ENCODE measurements at places on chromosomes 11 and 22. TPM values are rescaled to one million over a fixed set of nuclear protein-coding genes. Genes with fewer than 3 reads are reported as not detected.

- no peak for DNase-seq
These were observed 35.4 kb upstream of the NRIP3 start for GRCh38 chr11:9039198-9039597.

DNA sequence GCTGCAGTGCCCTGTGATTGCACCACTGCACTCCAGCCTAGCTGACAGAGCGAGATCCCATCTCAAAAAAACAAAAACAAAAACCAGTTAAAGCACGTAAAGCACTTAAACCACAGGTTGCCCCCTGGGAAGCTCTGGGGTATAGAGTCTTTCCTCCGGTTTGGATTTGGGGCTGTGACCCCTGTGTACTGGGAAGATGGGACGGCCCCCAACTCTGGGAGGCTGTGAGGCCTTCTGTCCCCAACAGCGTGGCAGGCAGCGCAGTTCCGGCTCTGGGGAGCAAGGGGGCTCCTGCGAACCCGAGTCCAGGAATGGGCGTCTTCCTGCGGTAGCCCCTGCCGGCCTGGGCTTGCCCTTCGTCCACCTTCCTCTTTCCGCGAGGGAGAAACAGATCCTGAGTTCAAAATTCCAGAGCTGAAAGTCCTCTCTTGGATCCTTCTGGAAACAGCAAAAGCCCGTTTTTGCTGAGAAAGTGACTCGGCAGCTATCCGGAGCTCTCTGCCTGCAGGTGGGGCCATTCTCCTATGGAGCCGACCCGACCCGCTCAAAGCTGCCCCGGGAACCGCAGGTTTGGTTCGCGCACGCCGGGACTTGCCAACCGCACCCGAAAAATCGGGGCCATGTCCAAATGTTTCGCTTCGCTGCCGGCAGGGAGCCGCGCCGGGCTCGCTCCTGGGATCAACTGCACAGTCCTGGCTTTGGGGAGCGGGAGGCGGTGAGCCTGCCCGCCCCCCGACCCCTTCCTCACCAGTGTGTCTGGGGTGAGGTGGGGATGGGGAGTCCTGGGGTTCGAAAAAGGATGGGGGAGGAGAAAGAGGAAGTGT lies 36.3 kb upstream of the POLA2 start:
- peak; percentile 59 for DNase-seq

GRCh38 chr11:49302360-49302759 lies 94.0 kb upstream of the FOLH1 start:
- no peak for DNase-seq

DNA sequence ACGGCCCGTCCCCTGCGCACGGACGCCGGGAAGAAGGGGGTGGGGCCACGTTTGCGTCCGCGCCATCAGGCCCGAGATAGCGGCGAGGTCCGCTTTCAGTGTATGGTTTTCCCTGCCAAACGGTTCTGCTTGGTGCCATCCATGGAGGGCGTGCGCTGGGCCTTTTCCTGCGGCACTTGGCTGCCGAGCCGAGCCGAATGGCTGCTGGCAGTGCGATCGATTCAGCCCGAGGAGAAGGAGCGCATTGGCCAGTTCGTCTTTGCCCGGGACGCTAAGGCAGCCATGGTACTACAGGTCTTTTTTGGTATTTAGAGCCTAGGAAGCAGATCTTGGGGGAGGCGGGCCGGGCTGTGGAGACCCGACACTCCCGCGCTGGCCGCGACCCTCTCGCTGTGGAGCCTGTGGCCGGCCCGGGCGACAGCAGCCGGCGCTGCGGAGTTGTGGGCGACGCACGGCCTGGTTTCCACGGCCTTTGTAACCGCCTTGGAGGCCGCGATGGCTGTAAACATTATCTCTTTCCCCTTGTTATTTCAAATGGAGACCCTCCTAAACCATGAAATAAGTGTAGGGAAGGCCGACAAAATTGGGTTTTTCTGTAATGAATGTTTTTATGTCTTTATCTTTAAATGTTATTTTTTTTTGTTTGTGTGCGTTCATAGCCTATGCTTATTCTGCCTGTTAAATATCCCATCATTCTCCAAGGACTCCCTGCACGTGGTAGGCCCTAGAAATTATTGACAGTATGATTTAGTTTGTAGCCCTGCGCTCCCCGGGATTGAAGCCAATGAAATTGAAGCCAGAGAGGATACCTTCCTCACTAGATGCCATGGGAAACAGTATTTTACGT lies at the start of gene AASDHPPT:
Gene AASDHPPT, plus strand, starts transcription at position 54 of the 847 bp plus-strand sequence. Its CDS starts 49 bp downstream, at position 103.
- DNase-seq, result peak; percentile 6

GRCh38 chr11:92735039-92735438 lies 234.4 kb upstream of the MTNR1B start:
- no peak for DNase-seq

DNA sequence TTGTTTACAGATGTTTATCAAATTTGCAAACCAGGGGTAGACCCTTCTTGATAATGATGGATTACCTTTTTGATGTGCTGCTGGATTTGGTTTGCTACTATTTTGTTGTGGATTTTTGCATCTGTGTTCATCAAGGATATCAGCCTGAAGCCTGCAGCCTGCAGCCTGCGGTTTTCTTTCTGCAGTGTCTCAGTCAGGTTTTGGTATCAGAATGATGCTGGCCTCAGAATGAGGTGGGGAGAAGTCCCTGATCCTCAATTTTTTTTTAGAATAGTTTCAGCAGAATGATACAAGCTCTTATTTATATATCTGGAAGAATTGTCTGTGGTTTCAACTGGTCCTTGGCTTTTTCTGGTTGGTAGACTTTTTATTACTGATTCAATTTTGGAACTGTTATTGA lies 19.7 kb upstream of the RAB38 start:
- no peak for DNase-seq

DNA sequence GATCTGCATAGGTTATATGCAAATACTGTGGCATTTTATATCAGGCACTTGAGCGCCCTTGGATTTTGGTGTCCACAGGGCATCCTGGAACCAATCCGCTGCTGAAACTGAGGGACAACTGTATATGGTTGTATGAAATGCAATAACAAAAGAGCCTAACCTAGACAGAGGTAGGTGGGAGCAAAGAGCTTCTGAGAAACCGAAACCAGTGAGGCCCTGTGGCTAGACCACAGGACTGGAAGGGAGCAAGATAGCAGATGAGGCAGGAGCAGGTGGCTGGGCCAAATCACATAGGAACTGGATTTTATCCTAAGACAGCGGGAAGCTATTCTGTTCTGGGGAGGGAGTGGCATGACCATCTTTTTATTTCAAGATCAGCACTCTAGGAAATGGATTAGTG lies 30.1 kb downstream of the RCN1 start:
- DNase-seq, result no peak

GRCh38 chr11:131488238-131488637 lies 117.8 kb downstream of the NTM start:
- no peak for DNase-seq

DNA sequence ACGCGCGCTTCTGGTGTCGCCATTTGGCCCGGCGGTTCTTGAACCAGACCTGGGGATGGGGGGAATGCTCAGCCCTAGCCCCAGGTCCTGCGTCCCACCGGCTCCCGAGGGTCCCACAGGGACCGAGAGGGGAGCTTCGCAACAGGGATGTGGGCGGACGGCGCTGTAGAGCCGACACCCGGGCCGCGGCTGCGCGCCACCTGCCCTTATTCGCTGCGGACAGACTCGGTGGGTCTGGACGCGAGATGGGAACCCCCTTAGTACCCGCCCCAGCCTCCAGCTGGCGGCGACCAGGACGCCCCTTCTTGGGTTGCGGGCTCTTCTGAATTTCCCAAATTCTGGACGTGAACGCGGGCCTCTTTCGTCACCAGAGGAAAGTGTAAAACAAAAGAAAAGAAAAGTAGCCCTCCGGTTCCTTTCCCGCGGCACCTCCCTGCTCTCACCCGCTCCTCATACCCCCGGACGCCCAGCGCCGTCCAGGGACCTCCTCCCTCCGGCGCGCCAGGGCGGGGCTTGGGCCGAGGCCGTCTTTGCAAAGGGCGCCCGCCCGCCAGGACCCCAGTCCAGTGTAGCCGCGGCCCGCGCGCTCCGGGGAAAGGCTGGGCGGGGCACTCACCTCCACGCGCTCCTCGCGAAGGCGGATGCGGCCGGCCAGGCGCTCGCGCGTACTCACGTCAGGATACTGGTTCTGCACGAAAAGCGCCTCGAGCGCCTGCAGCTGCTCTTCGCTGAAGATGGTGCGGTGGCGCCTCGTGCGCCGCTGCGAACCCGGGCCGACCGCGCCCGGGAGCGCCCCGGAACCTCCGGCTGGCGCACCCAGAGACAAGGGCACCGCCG lies 827 bp downstream of the GSC2 start:
- no peak for DNase-seq

DNA sequence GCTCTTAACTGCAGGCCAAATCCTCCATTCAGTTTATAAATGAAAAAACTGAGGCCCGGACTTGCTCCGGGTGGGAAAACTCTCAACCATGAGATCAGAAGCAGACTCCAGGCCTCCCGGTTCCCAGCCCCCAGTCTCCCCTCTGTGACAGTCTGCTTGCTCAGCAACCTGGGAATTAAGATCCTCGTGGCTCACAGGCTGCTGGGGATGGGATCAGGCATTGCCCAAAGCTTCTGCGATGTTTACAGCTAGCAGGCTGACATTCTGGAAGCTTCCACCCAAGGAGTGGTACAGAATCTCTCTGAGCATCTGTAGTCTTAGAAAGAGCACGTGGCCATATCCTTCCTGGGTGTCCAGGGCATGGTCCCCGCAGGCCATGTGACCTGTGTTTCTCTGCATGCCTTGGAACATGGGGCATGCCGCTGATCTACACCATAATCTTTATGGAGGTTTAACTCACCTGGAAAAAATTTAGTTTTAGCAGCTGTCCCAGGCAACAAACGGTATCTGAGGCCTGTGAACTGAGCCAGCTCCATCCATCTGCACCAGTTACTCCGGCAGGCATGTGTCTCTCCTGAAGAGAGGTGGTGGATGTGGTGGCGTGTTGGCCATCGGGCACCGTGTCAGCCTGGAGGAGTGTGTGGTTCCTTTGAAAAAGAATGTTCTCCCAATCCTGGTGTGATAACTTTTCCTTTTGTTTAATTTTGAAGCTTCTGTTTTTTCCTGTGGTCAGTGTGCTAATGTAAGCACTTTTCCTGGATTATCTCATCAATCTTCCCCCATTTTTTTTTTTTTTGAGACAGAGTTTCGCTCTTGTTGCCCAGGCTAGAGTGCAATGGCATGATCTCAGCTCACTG lies 7.9 kb downstream of the FBLN1 start:
- no peak for DNase-seq

DNA sequence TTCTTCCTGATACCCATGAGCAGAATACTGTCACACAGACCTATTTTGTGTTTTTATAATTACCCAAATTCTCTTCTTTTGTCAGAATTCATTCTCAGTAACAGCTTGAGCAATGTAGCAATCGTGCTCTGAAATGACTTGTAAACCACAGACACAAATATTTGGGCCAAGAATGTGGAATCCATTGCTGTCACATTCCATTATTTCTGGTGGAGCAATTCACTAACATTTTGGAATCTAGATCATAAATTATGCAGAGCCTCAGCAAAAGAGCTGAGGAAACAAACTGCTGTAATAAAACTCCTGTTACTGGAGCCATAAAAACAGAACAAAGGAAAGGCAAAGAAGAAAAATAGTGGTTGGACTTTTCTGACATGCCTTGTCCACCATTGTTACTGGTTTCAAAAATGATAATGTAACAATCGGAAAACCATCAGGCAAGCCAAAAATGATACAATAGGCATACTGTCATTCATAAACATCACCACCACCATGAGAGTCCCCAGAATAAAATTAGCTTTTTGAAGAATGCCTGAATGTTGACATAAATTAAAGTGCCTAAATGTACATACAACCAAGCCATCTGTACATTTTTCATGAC lies 223.4 kb upstream of the PITPNB start:
- DNase-seq, result no peak

GRCh38 chr11:9825895-9826294 lies 162.0 kb downstream of the SWAP70 start:
- no peak for DNase-seq

DNA sequence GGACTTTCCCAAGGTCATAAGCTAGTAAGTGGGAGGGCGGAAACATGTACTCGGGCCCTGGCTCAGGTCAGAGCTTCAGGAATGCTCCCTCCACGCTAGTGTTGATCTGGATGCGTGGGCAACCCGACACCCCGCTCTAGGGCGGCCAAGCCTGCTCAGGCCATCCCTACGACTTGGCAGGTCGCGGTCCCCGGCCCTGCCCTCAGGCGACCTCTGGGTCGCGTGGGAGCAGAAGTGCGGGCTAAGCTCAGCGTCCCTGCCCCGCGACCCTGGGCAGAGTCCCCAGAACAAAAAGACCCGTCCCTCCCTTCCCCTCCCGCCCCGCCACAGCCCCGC lies 781 bp upstream of the TEF start:
- DNase-seq, result peak; percentile 89

DNA sequence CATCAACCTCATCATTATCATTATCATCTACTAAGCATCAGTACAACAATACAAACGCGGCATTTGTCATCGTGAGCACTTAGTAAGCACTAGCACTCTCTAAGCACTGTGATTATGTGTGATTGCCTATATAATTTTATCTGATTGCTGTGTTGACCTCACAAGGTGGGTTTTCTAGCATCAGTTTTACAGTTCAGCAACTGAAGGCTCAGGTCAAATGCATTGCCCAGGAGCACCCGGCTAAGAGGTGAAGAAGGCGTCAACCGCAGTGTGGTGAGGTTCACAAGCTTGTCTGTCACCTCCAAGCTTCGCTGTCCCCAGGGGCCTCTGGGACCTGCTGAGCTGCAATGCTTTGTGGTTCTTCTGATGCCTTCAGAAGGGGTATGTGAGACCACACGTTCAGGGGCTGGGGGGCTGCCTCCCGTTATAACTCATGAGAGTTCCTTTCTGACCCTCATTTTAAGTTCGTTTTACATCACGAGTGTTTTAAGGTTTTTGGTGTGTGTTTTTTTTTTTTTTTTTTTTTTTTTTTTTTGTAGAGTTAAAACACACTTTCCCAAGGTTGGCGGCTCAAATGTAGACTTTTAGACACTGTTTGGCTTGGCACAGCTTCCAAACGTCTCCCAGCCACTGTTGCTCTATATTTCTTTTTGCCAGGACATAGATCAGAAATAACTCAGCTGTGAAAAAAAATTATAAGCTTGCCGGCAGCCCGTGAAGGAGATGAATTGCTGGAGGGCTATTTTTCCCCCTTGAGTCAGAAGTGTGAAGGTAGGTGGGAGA lies 33.8 kb upstream of the SCUBE1 start:
- no peak for DNase-seq

GRCh38 chr11:106281455-106282173 lies 204.2 kb downstream of the AASDHPPT start:
- DNase-seq, result no peak

Gene INTS4
- total RNA-seq, result 16.9 TPM

Gene SCO2
- 1.1 TPM for total RNA-seq

Gene CBLIF
- total RNA-seq, result not detected

Gene SMIM35
- total RNA-seq, result not detected

Gene ALKBH8
- total RNA-seq, result 6.3 TPM

Gene OTOG
- not detected for total RNA-seq

Gene HEPHL1
- total RNA-seq, result not detected

Gene HBD
- 0.50 TPM for total RNA-seq

Gene CLMP
- 7.3 TPM for total RNA-seq

Gene OR6A2
- total RNA-seq, result not detected

Gene OR52I2
- total RNA-seq, result not detected

Gene HDAC10
- total RNA-seq, result 8.0 TPM
